Keratinocyte (primary cell): ENCODE measurements at places on chromosomes 7 and 10. TPM values are rescaled to one million over a fixed set of nuclear protein-coding genes. Genes with fewer than 3 reads are reported as not detected.

Gene ANKRD1
- 0.06 to 0.07 TPM (median 0.07 TPM) in 3 replicates for polyA plus RNA-seq

- H3K4me1 ChIP-seq = peaks cover 19% of the 10 kb centered on the region
- no peaks in the 10 kb centered on the region for H3K27me3 ChIP-seq
- peak overlapping the region; percentile 63 for H3K4me3 ChIP-seq
- no peak for DNase-seq
- no peaks in the 10 kb centered on the region for H3K36me3 ChIP-seq
These were observed 45.3 kb upstream of the CDK1 start for GRCh38 chr10:60732807-60733516.

- no peaks in the 10 kb centered on the region for H3K27me3 ChIP-seq
- DNase-seq = no peak
- no peak overlapping the region for H3K4me3 ChIP-seq
- H3K36me3 ChIP-seq = no peaks in the 10 kb centered on the region
- no peaks in the 10 kb centered on the region for H3K4me1 ChIP-seq
These were observed 81.4 kb downstream of the VIPR2 start for GRCh38 chr7:159063046-159063840.

DNA sequence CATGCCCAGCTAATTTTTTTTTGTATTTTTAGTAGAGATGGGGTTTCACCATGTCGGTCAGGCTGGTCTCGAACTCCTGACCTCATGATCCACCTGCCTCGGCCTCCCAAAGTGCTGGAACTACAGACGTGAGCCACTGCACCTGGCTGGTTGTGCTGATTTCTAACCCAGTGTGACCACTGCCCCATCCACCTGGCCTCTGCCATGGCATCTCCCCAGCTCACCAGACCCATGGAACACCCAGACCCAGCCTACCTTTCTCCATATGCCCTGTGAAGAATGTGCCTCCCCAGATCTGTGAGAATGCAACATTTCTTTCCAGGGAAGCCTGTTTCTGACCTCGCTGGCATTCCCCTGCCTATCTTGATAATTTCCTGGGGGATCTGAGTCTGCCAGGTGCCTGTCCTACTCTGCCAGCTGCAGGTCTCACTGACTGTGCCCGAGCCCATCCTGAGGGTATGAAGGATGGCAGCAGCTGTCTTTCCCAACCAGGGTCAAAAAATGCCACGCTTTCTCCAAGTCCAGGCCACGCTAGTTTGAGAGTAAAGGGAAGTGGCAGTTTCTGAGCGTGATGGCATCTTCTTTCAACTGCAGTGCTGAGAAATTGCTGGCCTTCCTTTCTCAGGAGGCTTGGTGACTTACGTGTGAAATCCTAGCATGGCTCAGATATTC lies 324.4 kb upstream of the ZNF32 start:
- DNase-seq = no peak
- no peaks in the 10 kb centered on the region for H3K27me3 ChIP-seq
- H3K36me3 ChIP-seq = no peaks in the 10 kb centered on the region

- DNase-seq = no peak
- no peaks in the 10 kb centered on the region for H3K27me3 ChIP-seq
- no peaks in the 10 kb centered on the region for H3K36me3 ChIP-seq
- no peak overlapping the region for H3K4me3 ChIP-seq
- no peak overlapping the region for H3K27ac ChIP-seq
These were observed 1083.6 kb upstream of the PHF14 start for GRCh38 chr7:9890092-9890491.

DNA sequence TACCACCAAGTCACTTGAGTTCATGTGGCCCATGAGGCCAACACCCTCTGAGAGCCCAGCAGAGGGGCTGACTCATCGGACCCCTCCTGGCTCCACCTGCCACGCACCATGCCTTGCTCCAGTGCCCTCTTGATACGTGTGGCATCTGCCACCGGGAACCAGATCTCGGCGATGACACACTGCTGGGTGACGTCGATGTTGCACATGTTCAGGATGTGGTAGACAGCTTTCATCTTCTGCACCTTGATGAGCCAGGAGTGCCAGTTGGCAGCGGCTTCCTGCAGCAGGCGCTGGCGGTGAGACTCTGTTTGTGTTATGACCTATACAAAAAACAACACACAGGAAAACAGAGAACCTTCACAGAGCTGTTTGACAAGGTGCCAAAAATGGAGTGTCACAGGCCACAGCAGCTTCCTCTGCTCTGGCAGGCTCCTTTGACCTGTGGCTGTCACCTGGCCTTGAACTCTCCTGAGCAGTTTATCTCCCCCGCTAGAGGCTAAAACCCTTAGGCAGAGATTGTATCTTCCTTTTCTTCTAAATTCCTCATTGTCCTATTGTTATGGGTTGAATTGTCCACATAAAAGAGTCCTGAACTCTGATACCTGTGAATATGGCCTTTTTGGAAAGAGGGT lies 45.2 kb upstream of the TMEM213 start:
- no peak for DNase-seq
